ENCODE measurements at places on chromosomes 5 and 9.

DNA sequence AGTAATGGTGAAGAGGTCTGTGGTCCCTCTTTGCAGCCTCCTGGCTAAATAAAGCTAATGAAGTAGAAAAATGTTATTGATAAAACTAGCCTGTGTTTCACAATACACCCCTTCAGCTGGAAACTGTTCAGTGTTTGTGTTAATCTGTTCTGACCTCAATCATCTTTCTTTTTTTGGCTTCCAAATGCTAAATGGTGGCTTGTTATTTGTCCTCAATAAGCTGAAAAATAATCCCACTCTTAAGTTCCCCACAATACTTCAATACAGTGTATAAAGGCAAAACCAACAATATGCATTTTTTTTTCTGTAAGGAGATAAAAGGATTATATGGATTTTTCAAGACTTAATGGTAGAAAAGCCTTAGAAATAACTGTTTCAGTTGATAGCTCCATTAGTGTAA, 560.5 kb downstream of the TUSC1 start:
- DNase-seq = no peak

GRCh38 chr5:16668631-16669030, 51.8 kb upstream of the RETREG1 start:
- no peak for DNase-seq

GRCh38 chr5:131795228-131795627, 1.6 kb downstream of the FNIP1 start:
- no peak for DNase-seq

- no peak for DNase-seq
These were observed 305.1 kb upstream of the RGMB start for GRCh38 chr5:98468188-98468869.

GRCh38 chr5:59753599-59753998, 139.9 kb downstream of the PDE4D start:
- DNase-seq = no peak

GRCh38 chr5:176185133-176185733, 53.0 kb upstream of the SIMC1 start:
- no peak for DNase-seq

DNA sequence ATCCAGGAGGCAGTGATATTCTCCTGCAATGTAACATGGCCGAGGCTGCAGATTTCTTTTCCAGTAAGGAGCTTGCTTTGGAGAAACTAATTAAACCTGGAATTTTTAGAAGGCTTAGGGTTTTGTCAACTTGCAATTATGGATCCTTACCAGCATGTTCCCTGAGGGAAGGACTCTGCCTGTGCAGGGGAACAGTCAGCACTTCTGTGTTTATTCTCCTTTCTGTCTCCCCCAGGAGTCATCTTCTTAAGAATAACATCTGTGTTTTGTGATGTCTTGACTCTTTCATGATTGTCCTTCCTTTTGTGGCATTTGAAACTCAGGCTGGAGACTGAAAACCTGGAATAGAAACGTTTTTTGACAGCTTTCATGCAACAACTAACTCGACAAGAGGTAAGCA, 80.5 kb upstream of the TNFSF8 start:
- DNase-seq = no peak

DNA sequence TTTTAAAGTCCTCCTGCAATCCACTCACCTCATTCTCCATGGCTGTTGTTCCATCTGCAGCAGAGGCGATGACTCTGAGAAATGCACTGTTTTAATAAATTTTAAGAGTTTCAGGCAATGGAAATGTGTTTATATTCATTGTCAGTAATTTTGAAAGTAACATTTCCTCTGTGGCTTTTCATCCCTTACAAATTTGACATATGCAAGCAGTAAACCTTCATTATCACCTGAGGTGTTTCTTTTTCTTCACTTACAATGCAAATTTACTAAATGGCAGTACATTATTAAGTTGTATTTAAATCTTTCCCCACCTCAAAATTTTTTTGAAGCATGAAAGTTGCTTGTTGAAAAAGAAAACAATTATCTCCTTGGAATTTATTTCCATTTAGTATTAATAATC, 136.9 kb downstream of the DIRAS2 start:
- DNase-seq = no peak

GRCh38 chr9:105141146-105141975, 103.1 kb upstream of the SLC44A1 start:
- no peak for DNase-seq
